Iris pigment epithelial cell (primary cell): ENCODE measurements at places on chromosomes 6 and 20.

GRCh38 chr6:3011592-3011991 is 11.9 kb downstream of the NQO2 start:
- no peak for DNase-seq

GRCh38 chr6:22958677-22959076 is 389.3 kb downstream of the HDGFL1 start:
- DNase-seq, result no peak

DNA sequence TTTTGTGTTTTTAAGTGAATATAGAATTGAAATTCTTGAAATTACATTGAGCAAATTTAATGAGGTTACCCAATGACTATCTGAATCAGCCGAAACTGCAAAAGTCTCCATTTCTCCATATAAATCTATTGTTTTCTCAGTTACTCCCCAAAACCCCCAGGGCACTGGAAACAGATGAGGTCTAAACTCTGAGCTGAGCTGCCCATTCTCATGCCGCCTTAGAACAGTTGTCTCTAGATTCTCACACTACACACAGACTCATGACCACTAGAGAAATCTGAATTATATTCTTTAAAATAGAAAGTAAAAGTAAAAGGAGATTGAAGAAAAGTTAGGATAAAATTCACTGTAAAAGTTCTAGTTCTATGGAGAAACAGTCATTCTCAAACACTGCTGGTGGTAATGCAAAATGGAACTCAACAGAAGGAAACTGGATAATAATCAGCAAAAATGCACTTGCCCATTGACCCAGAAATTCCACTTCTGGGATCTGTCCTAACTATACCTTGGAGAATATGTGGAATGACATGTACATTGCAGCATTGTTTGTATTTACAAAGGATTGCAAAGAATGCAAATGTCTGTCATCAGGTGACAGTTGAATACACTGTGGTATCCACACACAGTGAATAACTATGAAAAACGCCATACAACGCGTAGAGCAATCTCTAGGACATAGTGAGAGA is 125.5 kb downstream of the IPCEF1 start:
- no peak for DNase-seq

GRCh38 chr6:70314296-70314695 is 11.4 kb upstream of the COL9A1 start:
- no peak for DNase-seq

GRCh38 chr6:38730140-38730862 is 15.2 kb downstream of the DNAH8 start:
- DNase-seq, result no peak

DNA sequence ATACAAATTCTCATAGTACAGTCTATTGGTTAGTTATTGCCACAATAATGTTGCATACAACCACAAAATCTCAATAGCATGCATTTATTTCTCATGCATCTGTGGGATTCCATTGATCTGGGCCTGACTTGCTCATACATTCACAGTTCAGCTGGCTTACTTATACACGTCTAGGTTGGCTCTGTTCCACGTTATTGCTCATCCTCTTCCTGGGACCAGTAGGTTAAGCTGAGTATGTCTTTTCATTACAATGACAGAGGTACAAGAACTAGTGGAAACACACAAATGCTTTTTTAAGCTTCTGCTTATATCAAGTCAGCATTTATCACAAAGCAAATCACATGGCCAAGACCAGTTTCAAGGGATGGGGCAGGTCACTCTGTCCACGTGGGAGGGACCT is 485.3 kb upstream of the BTBD3 start:
- DNase-seq, result peak; percentile 97

- no peak for DNase-seq
Measured at GRCh38 chr20:23646106-23646873, 8.5 kb upstream of the CST3 start.

DNA sequence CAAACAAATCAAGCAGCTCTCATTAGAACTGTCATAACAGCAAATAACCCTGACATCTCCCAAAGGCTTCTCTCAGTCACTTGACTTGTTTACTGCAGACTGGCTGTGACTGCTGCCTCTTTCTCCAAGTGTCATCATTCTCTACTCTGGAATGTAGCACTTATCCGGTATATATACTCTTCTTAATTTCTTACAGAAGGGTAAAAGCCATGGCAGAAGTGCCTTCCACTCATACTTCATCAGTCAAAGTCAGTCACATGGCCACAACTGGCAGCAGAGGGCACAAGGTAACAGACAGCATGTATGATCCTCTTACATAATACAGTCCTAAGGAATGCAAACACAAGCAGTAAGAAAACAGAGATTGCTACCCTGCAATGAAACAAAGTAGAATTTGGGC is 9.3 kb downstream of the NAPB start:
- DNase-seq, result peak; percentile 18

DNA sequence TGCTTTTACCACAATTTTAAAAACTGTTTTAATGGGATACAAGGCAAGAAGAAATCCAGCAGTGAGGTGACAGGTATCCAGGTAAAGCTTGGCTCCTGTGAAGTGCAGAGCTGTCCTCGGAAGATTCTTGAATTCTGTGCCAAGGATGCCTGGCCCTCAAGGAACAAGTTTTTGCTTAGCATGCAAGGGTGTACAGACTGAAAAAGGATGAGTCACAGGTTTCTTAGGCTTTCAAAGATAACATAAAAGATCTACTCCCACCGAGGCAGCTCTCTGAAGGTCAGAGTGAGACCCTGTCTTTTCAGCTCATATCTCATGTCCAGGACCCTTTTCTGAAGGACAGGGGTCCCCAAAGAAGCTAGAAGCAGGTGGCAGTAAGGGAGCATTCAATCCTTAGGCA is 83.3 kb downstream of the CHD6 start:
- peak; percentile 38 for DNase-seq

DNA sequence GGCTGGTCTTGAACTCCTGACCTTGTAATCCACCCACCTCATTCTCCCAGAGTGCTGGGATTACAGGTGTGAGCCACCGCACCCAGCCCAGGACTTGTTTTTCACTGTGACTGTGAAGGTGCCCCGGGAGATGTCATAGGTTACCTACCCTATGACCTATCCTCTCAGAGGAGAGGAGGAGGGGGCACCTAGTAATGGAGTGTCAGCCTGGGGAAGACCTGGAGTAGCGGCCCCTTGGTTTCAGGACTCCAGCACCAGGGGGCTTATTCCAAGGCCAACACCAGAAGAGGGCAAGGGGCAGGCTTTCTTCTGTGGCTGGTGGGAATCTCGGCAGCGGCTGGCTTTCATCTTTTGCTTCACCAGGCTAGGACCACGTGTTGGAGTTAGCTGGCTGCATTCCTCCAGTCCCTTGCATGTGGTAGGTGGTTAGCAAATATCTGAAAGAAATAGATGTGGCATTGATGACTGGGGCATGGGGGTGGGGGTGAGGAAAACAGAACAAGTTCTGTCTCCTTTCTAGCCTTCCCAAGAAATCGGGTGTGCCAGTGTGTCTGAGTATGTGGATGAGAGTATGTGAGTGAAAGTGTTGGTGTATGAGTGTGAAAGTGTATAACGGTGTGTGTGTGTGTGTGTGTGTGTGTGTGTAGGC is 7.9 kb upstream of the ITPR3 start:
- peak; percentile 51 for DNase-seq

DNA sequence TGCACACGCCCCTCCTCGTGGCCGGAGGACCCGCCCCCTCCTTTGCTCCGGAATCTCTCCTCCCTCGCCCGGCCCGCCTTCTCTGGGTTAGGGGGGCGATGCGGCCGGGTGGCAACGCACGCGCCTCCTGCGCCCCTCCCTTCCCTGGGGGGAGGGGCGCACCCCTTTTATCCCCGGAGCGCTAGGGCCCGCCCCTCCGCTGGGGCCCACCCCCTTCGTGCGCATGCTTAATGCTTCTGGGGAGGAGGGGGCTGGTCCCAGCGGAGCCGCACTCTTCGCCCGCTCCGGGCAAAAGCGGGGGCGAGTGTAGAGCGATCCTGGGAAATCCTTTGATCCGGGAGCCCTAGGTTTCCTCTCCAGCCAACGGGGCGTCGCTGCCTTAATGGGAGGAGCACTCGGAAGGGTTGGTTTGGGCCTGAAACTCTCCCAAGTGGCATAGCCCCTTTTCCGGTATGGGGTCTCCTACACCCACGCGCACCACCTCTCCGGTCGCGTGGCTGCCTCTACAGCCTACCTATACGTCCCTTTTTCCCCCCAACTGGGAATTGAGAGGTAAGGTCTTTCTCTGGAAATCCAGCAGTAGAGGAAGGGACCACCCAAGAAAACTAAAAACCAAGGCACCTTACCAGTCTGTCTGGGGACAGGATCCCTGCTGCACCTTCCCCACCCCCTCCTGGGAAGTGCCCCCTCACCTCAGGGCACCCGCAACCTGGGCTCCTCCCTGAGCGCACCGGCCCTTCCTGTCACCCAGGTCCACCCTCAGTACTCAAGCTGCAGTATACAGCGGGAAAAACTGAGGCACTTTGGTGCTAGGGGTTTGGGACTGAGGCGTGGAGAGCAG is 2.1 kb downstream of the SOX12 start:
- peak; percentile 92 for DNase-seq

GRCh38 chr6:116027801-116028200 is 32.9 kb downstream of the FRK start:
- no peak for DNase-seq

GRCh38 chr6:155485756-155486155 is 30.1 kb upstream of the NOX3 start:
- no peak for DNase-seq

GRCh38 chr20:41818369-41818768 is 200.2 kb upstream of the CHD6 start:
- no peak for DNase-seq

- DNase-seq, result peak; percentile 37
Measured at GRCh38 chr6:20680697-20681165, 146.5 kb downstream of the CDKAL1 start.

DNA sequence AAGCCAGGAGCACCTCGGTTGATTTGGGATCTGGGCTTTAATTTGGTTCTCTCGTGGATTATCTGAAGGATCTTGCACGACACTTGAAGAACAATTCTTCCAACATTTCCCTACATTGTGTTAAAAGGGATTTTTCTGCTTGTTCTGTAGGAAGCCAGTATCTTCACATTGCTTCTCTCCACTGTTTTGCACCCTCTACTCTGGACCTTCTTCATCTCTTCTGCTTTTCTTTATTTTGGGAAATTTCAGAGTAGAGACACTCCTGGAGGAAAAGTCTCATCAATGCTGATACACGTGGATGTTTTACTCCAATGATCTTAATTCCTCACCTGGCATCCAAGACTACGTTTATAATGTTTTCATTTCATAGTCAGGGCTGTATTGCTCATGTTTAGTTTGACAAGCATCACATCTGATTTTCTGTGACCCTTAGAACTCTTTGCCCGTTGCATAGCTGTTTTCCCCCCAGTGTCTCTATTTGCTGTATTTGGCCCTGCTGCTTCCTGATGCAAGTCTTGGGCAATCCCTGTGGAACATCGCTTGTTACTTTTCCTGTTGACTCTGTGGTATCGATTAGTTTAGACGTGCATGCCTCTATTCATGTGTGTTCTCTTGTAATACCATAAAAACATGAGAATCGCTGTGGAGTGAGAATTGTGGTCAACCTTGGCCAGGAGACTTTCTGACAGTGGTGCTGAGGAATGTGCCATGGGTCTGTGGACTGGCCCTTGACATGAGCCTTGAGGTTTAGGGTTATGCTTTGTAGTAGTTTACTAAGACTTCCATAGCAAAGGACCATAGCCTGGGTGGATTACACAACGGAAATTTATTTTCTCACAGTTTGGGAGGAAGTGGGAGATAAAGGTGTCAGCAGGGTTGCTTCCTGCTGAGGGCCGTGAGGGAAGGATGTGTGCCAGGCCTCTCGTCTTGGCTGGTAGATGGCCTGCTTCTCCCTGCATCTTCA is 12.5 kb downstream of the PLCB1 start:
- peak; percentile 96 for DNase-seq

DNA sequence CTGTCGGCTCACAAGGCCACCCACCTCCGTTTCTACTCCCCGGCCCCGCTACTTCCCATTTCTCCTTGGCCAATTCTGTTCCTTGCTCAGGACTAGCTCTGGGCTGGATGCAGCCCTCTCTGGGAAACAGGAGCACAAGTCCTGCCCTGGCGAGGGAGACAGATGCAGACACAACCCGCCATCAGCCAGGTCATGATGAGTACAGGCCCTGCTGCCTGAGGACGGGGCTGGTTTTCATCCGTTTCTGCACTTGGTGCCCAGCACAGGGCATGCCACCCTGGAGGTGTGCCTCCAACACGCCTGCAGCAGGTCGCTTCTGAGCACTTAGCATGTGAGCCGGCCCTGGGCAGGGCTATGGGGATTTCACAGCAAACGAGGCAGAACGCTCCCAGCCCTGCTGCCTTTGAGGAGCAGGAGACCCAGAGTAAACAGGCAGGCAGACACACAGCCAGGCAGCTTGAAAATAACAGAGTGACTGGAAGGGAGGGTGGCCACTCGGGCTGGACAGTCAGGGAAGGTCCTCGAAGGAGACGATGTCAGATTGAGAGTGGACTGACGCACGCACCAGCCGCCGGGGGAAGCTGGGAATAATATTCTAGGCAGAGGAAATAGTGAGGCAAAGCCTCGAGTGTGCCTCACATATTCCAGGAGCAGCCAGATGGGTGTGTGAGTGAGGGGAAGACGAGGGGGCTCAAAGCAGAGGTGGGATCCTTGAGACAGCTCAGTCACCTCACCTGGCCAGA is 21.2 kb upstream of the VSTM2L start:
- no peak for DNase-seq

DNA sequence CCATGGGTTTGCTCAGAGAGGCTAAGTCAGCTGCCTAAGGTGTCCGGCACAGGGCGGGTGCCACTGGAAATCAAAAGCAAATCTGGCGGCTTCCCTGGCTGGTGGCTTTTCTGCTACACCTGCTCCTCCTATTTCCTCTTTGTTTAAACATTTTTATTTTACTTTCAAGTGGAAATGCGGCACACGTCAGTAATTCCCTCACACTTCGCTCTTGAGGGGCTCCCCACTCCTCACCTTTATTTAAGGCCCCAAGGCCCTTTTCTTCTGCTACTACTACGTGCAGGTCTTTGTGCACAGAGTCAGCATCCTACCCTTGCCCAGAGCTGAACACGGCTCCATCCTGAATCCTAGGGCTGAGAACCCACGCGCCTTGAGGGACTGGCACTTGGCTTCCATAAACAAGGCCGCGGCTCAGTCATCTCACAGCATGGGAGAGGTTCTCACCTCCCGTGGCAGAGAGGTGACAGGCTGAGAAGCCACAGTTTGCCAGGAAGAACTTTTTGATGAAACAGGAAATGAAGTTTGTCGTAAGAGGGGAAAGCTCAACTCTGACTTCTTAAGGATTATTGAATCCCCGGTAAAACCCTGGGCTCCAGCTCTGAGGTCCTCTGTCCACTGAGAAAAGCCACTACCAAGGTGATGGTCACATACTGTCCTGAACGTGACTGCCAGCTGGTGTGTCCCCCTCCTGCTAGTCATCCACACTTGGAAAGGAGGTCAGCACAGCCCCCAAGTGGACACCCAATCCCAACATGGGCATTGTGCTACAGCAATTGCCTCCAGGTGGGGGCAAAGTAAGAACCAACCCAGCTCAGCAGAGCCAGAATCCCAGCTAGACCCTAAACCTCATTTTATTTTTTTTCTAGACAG is 48.0 kb downstream of the NFATC2 start:
- DNase-seq, result no peak

- DNase-seq, result no peak
Measured at GRCh38 chr20:16554766-16555543, 18.3 kb downstream of the KIF16B start.
